Endodermal cell (in vitro differentiated cells): ENCODE measurements at places on chromosomes 1 and 21. TPM values are rescaled to one million over a fixed set of nuclear protein-coding genes. Genes with fewer than 3 reads are reported as not detected.

- no peak for DNase-seq
- H3K36me3 ChIP-seq = no peaks in the 10 kb centered on the region
- H3K27ac ChIP-seq = no peak overlapping the region
- H3K4me1 ChIP-seq = no peaks in the 10 kb centered on the region
- H3K27me3 ChIP-seq = no peaks in the 10 kb centered on the region
Measured at GRCh38 chr1:87501738-87502137, 173.1 kb downstream of the LMO4 start.

MAPKAPK2 gene
- total RNA-seq = 71.9 and 72.8 TPM in 2 replicates

DNA sequence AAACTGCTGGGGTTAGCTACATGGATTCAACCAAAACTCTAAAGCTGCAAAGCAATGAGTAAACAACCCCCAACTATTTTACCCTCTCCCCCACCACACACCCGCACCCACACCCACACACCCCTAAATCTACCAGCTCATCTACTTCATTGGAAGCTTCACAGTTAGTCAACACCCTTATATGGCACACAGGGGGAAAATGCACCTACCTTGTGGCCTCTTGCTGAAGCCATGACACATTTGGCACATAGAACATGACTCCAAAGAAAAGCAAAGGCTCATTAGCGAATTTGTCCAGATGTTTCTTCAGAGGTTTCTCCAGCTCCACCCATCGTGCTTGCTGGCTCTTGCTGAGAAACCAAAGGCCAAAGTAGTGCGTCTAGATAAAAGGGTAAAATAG is 99.8 kb downstream of the PTPN14 start:
- H3K27me3 ChIP-seq = no peaks in the 10 kb centered on the region
- H3K36me3 ChIP-seq = peaks cover 23% of the 10 kb centered on the region
- H3K27ac ChIP-seq = no peak overlapping the region
- H3K4me3 ChIP-seq = no peak overlapping the region

GRCh38 chr1:26787706-26788514 is at the start of gene PIGV:
TSS of gene PIGV (plus strand) at chr1:26787950. CDS start at chr1:26790816, 2,866 bp downstream.
- H3K27ac ChIP-seq = peak within 1 kb of the TSS; percentile 88
- no peaks in the 10 kb centered on the region for H3K27me3 ChIP-seq
- peak within 1 kb of the TSS; percentile 88 for H3K4me3 ChIP-seq
- DNase-seq = peak; percentile 96

GRCh38 chr1:68955424-68955823 is 458.5 kb upstream of the DEPDC1 start:
- no peaks in the 10 kb centered on the region for H3K27me3 ChIP-seq
- no peak overlapping the region for H3K27ac ChIP-seq
- H3K36me3 ChIP-seq = no peaks in the 10 kb centered on the region

GRCh38 chr1:88801575-88802208 is 89.7 kb downstream of the GTF2B start:
- no peak overlapping the region for H3K27ac ChIP-seq
- no peaks in the 10 kb centered on the region for H3K27me3 ChIP-seq
- H3K4me3 ChIP-seq = no peak overlapping the region

DNA sequence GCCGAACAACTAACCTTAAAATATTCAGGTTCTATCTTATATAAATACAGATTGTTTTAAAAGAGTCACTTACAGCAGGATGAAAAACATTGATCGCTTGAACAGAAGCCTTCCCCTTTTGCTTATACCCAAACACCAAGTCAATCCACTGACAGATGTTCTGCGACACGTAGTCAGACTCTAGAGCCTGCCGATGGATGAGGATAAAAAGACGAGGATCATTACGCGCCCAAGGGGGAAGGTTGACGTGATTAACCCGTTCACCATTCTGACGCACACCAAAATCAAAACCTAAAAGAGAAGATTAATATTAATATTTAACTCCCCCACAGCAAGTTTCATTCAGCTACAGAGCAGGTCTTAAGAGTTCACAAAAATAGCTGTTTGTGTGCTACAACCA is 59.4 kb upstream of the GNG4 start:
- no peak overlapping the region for H3K27ac ChIP-seq
- no peaks in the 10 kb centered on the region for H3K27me3 ChIP-seq
- H3K36me3 ChIP-seq = no peaks in the 10 kb centered on the region
- no peaks in the 10 kb centered on the region for H3K4me1 ChIP-seq
- H3K4me3 ChIP-seq = no peak overlapping the region

HTR6 gene
- 0.32 TPM in 1 of 3 replicates, not detected in the others for total RNA-seq

KRTAP10-11 gene
- not detected in 3 replicates for total RNA-seq

FCRL6 gene
- total RNA-seq = not detected in 3 replicates

CLIC6 gene
- total RNA-seq = 1.4 and 1.7 TPM in 2 replicates

COL8A2 gene
- 0.40 and 0.43 TPM in 2 replicates for total RNA-seq

DNA sequence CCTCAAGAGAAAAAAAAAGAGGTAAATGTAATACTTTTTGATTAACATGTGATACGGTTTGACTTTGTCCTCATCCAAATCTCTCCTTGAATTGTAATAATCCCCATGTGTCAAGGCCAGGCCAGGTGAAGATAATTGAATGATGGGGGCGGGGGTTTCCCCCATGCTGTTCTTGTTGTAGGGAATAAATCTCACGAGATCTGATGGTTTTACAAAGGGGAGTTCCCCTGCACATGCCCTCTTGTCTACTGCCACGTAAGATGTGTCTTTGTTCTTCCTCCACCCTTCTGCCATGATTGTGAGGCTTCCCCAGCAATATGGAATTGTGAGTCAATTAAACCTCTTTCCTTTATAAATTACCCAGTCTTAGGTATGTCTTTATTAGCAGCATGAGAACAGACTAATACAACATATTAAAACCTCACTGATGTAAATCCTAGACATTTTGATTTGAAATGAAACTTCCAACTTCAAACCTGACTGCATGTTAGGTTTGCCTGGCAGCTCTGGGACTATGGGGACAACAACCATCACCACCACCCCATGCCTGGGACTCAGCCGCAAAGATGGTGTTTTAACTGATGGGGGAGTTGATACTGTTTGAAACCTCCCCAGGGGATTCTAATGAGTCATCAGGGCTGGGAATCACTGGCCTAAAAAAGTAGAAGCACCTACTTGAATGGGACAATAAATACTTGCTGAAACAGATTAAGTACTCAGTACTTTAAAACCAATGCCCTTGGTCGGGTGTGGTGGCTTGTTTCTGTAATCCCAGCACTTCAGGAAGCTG is 32.8 kb upstream of the BACH1 start:
- DNase-seq = no peak
- no peak overlapping the region for H3K27ac ChIP-seq
- no peaks in the 10 kb centered on the region for H3K27me3 ChIP-seq
- no peaks in the 10 kb centered on the region for H3K36me3 ChIP-seq

DNA sequence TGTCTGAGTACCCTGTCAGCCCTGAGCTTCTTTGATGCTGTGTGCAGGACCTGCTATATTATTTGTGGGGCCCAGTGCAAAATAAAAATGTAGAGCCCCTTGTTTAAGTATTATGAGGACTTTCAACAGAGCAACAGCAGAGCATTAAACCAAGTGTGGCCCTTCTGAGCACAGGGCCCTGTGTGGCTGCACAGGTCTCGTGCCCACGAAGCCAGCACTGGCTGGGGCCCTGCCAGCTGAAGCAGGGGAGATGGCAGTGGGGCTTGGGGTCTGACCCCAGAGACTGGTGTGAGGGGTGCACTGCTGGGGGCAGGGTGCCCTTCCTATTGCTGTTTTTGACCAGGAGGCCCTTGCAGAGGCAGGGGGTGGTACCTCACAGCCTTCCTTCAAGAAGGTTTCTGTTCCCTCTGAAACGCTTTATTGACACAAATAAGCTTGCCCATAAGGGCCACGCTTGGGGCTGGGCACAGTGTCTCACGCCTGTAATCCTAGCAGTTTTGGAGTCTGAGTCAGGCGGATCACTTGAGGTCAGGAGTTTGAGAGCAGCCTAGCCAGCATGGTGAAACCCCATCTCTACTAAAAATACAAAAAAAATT is 2.2 kb upstream of the SEMA4A start:
- no peak for DNase-seq
- no peak overlapping the region for H3K27ac ChIP-seq
- H3K4me1 ChIP-seq = no peaks in the 10 kb centered on the region
- no peaks in the 10 kb centered on the region for H3K27me3 ChIP-seq
- no peak overlapping the region for H3K4me3 ChIP-seq

SLC1A7 gene
- 0.19 to 2.3 TPM (median 1.8 TPM) in 3 replicates for total RNA-seq

GRCh38 chr1:32886004-32886827 is at the start of gene HPCA:
TSS of gene HPCA (plus strand) at chr1:32886491. CDS start at chr1:32888899, 2,408 bp downstream.
- peaks cover 72% of the 10 kb centered on the region for H3K27me3 ChIP-seq
- DNase-seq = peak; percentile 96
- H3K4me1 ChIP-seq = no peaks in the 10 kb centered on the region
- no peaks in the 10 kb centered on the region for H3K36me3 ChIP-seq

- H3K27ac ChIP-seq = no peak overlapping the region
- H3K4me3 ChIP-seq = no peak overlapping the region
Measured at GRCh38 chr1:116310180-116310579, 62.9 kb upstream of the ATP1A1 start.

VAV3 gene
- 2.3 to 6.9 TPM (median 5.1 TPM) in 3 replicates for total RNA-seq

DNA sequence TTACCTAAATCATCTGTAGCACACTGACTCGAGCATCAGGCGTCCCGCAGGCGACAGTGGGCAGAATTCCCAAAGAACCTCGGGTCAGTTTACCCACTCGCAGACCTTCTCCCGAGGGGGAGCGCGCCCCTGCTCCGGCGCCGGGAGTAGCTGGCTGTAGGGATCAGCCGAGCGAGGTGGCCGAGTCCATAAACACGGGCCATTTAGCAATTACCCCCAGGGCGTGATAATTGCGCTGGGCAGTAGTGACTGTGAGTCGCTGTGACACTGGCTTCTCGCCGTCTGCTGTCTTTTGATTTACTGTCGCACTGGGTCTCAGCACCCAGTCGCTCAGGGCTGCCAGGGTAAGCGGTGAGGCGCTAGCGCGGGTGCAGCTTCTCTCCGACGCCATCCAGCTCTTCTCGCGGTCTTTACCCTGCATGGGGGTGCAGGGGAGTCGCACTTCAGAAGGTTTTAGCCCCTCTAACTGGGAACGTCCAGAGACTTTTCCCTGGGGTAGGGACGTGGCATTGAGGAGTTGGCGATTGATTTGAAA is 16.2 kb downstream of the HLX start:
- H3K4me1 ChIP-seq = peaks cover 3% of the 10 kb centered on the region
- no peak overlapping the region for H3K27ac ChIP-seq
- peaks cover 89% of the 10 kb centered on the region for H3K27me3 ChIP-seq

- H3K27ac ChIP-seq = no peak overlapping the region
- peaks cover 2% of the 10 kb centered on the region for H3K27me3 ChIP-seq
- no peaks in the 10 kb centered on the region for H3K36me3 ChIP-seq
- H3K4me1 ChIP-seq = peaks cover 16% of the 10 kb centered on the region
Measured at GRCh38 chr1:1429671-1430073, 5.8 kb upstream of the VWA1 start.

PTPRC gene
- 0.11 and 0.34 TPM in 2 replicates for total RNA-seq

GRCh38 chr21:39196838-39197237 is 13.6 kb upstream of the PSMG1 start:
- no peak for DNase-seq
- peaks cover 97% of the 10 kb centered on the region for H3K36me3 ChIP-seq
- H3K4me3 ChIP-seq = no peak overlapping the region
- no peaks in the 10 kb centered on the region for H3K27me3 ChIP-seq

GOLT1A gene
- 1.6 and 1.8 TPM in 2 replicates for total RNA-seq

DNA sequence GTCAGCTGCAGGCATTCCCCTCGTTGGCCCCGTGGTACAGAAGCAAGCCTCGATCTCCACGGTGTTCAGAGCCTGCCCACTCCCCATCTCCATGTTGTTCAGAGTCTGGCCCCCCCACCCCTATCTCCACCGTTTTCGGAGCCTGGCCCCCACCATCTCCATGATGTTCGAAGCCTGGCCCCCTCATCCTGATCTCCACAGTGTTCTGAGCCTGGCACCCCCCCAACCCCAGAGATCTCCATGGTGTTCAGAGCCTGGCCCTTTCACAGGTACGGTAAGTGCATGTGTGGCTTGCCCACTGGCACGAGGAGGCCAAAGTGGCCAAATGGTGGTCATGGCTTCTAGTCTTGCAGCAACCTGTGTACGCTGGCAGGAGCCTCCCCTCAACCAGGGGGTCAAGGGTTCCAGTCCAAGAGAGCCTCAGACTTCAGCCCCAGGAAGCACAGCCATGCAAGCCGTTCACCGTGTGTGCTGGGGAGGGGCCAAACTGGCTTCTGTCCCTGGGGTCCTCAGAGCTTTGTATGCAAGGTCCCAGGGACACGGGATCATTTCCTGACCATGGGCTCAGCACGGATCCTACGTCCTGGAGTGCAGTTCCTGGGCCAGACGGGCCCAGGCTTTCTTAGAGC is 13.3 kb upstream of the PCBP3 start:
- no peaks in the 10 kb centered on the region for H3K27me3 ChIP-seq
- no peaks in the 10 kb centered on the region for H3K36me3 ChIP-seq
- H3K27ac ChIP-seq = no peak overlapping the region
- H3K4me1 ChIP-seq = no peaks in the 10 kb centered on the region
- no peak overlapping the region for H3K4me3 ChIP-seq

GRCh38 chr1:199075792-199076191 is 437.0 kb downstream of the PTPRC start:
- no peak overlapping the region for H3K27ac ChIP-seq
- no peaks in the 10 kb centered on the region for H3K4me1 ChIP-seq

- H3K36me3 ChIP-seq = peaks cover 84% of the 10 kb centered on the region
- H3K4me1 ChIP-seq = no peaks in the 10 kb centered on the region
- DNase-seq = no peak
- no peak overlapping the region for H3K27ac ChIP-seq
- no peak overlapping the region for H3K4me3 ChIP-seq
- no peaks in the 10 kb centered on the region for H3K27me3 ChIP-seq
Measured at GRCh38 chr1:26740023-26740634, 44.3 kb downstream of the ARID1A start.

GRCh38 chr1:208235982-208236761 is 8.0 kb downstream of the PLXNA2 start:
- peaks cover 77% of the 10 kb centered on the region for H3K36me3 ChIP-seq
- H3K27ac ChIP-seq = no peak overlapping the region
- no peaks in the 10 kb centered on the region for H3K27me3 ChIP-seq
- H3K4me3 ChIP-seq = peak overlapping the region; percentile 100
- peak; percentile 79 for DNase-seq

AMPD1 gene
- total RNA-seq = not detected in 2 replicates

KCNA3 gene
- 0.26 to 0.38 TPM (median 0.27 TPM) in 3 replicates for total RNA-seq

DNA sequence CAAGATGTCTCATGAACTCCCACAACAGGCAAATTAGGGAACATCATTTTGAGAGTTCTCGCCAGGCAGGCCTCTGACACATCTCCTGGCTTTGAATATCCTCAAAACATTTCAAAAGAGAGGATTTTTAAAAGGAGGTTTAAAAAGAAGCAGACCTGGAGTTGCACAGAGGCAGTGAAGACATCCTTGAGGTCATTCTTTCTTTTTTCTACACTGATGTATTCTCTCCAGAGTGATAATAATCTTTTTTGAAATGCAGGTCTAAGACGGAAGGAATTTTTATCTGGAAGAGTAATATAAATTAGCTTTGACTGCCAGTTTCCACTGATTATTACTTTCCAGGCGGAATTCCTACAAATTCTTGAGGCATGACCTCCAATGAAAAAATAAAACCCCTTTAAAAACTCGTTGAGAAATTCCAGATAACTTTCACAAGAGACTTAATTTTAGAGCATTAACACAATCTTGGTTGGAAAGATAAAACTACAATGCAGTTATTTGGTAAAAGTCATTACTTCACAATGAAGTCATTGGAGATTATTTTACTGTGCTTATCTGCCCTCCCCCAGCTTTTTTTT is 125.0 kb downstream of the LYPLAL1 start:
- no peaks in the 10 kb centered on the region for H3K36me3 ChIP-seq
- no peak overlapping the region for H3K4me3 ChIP-seq
- H3K27ac ChIP-seq = no peak overlapping the region
- H3K27me3 ChIP-seq = no peaks in the 10 kb centered on the region
